ENCODE measurements at places on chromosomes 7 and 10.

DNA sequence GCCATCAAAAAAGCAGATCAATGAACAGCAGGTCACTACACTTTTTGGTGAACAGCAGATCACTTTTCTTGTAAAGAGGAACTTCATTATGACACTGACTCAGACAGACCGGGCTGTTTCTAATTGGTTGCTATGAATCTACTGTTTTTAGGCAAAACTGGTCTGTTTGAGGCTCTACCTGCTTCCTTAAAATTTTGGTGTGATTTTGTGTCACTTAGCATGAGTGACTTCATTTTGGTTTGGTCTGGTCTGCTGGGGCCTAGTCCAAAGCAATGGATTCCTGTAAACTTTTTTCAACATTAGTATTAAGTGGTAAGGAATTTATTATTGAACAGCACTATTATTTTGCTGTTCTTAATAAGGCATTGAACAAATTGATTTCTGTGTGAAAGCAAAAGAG is 41.8 kb upstream of the C10orf71 start:
- DNase-seq, result no peak

- DNase-seq, result no peak
These were observed 110.6 kb upstream of the RNF32 start for GRCh38 chr7:156529956-156530355.

- DNase-seq, result no peak
These were observed 39.1 kb downstream of the LRRTM3 start for GRCh38 chr10:66964946-66965345.

DNA sequence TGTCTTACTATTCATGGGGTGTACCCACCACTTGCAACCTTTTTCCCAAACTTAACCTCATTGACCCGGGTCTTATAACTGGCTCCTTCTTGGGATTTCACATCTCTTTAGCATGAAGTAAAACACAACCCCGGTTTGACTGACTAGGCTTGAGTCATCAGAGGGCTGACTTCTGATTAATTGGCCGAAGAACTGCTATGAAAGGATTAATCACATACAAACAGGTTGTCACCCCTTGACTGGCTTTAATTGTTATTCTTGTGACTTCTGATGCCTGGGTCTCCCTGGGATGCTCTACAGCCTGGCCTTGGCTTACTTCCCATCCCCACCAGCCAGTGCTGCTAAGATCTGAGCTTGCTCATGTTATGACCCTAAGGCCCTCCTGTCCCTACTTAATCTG is 8.8 kb upstream of the CRPPA start:
- DNase-seq, result no peak

DNA sequence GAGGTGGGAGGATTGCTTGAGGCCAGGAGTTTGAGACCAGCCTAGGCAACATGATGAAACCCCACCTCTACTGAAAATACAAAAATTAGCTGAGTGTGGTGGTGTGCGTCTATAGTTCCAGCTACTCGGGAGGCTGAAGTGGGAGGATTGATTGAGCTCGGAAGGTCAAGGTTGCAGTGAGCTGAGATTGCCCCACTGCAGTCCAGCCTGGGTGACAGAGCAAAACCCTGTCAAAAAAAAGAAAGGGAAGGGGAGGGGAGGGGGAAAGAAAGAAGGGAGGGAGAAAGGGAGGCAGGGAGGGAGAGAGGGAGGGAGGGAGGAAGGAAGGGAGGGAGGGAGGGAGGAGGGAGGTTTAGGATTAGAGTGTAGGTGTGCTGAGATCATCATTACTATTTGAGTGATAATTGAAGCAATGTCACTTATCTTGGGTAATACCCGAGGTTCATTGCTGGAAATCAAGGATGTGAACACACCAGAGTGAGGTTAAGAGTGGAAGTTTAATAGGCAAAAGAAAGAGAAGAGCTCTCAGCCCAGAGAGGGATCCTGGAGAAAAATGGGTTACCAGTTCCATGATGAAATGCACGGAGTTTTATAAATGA is 27.6 kb downstream of the VCL start:
- DNase-seq, result no peak

GRCh38 chr10:112769611-112770370 is 180.3 kb upstream of the TCF7L2 start:
- DNase-seq, result no peak

- no peak for DNase-seq
These were observed 98.4 kb upstream of the FRMD4A start for GRCh38 chr10:14429043-14429700.

DNA sequence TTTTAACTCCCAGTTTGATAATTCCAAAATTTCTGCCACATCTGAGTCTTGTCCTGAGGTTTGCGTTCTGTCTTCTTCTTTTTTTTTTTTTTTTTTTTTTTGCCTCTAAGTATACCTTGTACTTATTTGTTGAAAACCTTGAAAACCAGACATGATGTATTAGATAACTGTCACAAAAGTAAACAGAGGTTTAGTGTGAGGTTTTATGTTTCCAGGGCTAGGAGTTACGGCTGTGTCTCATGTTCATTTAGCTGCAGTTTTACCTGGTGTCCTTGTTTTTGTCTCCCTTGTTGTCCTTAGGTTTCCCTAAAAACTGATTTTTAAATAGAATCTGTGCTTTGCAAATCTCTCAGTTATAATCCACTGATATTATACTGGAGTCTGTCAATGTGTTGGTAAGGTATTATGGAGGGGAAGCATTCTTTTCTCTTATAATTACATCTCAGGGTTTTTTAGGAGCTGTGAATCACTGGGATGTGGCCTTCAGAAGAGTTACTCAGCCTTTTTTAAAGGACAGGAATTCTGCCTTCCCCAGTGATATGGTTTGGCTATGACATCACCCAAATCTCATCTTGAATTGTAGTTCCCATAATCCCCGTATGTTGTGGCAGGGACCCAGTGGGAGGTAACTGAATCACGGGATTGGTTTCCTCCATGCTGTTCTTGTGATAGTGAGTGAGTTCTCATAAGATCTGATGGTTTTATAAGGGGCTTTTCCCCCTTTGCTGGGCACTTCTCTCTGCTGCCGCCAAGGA is 95.0 kb downstream of the CDCA7L start:
- DNase-seq, result no peak

GRCh38 chr10:3226960-3227744 is 54.6 kb upstream of the PITRM1 start:
- DNase-seq, result peak; percentile 83

GRCh38 chr10:23293145-23293724 is 51.4 kb downstream of the C10orf67 start:
- DNase-seq, result no peak

GRCh38 chr7:31562002-31562401 is 48.1 kb downstream of the ITPRID1 start:
- no peak for DNase-seq

- no peak for DNase-seq
These were observed 26.9 kb downstream of the NYAP1 start for GRCh38 chr7:100510437-100511239.

DNA sequence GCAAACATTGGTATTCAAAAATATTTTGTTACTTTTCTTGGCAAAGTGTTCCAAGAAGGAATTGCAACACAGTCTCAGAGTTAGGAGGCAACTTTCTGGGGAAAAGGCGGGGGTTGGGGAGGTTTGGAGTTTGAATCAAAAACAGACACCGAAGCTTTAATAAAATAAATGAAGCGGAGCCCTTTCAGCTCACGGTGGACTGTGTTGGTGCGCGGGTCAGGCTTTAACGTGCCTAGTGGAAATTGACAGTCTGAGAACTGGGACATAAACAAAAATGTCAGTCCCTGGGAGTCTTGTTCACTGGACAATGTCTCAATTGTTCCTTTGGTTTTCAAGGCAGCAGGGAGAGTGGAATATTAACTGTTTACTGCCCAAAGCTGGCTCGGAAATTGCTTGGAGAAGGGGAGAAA is 109.3 kb downstream of the TCF7L2 start:
- DNase-seq, result peak; percentile 72

DNA sequence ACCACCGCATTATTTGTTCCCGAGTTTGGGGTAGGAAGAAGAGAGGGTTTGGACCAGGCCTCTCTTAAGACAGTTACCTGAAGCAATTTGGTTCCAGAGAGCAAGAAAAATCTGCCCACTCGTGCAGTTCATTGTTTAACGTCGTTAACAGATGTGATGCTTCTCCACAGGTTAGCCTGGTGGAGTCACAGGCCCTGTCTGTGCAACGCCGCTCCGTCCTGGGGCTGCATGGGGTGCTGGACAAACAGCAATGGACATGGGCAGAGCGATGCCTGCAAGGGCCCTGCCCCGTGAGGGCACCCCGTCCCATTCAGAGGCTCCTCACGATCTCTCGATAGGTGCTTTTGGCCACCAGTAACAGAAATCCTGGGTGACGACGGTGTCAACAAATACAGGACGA is 9.7 kb downstream of the FOXL3 start:
- DNase-seq, result no peak

DNA sequence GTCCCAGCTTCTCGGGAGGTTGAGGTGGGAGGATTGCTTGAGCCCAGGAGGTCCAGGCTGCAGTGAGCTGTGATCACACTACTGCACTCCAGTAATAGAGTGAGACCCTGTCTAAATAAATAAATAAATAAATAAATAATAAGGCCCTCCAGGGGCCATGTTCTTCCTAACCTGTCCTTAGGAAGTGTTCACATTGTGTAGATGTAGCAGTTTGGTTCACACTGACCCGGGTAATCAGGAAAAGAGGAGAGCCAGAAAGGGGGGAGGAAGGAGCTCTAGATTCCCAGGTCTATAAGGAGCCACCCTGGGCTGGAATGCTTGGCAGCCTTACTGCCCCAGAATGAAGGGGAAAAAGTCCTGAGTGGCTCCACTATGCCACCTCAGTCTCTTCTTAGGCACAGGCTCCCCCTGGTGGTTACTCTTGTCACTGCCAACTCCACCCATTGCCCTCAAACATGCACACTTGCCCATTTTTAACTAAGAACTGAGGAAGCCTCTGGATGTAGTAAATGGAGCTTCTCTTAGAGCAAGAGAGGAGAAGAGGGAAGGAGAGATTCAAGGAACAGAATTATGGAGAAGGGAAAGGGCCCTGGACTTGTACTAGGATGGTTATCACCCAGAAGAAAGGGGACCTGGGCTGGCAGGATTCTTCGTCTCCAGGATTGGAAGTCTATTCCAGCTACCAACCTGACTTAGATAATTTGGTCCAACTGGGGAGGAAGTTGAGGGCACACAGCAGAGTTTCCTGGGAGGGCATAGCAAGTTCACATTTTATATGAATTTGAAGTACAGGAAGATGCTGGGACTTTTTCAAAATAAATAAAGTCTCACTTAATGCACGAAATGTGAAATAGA is 7.8 kb downstream of the HPS6 start:
- DNase-seq, result peak; percentile 77

DNA sequence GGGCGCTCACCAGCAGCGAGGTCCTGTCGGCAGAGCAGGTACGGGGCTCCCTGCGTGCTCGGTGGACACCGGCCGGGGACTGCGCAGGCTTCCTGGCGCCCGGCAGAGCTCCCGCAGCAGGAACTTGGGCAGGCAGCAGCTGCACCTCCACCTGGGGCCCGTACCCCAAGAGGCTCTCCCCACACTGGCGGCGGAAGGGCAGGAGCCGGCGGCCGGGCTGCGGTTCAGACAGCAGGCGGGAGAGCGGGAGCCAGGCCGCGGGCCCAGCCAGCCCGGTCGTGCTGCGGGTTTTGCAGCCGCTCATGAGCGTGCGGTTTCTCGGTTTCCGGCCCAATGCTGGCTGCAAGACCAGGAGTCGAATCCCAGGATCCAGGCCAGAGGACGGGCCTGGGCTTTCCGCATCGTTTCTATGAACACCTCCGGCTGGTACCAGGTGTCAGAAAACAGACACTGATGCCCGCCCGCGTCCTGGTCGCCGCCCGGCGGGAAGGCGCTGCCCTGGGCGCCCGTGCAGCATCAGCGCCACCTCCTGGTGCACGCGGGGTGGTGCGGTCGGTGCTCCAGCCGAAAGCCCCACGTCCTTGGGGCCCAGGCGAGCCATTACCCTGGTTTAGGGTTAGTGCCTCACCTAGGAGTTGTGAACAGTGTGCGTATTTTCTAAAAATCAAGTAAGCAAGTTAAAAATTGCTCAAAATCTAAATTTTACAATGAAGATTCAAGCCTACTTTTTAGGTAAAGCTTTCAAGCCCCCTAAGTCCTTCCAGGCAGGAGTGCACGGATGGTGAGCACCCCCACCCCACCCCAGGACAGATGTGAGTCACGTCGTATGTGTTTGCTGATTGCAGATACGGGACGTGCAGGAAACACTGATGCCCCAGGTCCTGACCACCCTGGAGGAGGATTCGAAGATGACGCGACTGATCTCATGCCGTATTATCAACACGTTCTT is 47.4 kb upstream of the PRKAR1B start:
- peak; percentile 73 for DNase-seq

- peak; percentile 70 for DNase-seq
These were observed 708 bp upstream of the GPR85 start for GRCh38 chr7:113087071-113087998.

DNA sequence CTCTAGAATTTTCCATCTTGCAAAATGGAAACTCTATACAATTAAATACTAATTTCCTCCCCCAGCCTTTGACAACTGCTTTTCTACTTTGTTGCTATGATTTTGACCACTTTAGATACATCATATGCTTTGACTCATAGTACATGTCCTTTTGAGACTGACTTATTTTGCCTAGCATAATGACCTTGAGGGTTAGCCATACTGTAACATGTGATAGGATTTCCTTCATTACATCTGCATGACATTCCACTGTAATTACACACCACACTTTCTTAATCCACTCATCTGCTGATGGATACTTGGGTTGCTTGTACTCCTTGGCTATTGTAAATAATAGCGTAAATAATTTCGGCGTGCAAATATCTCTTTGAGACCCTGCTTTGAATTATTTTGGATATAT is 127.7 kb downstream of the JAZF1 start:
- no peak for DNase-seq

GRCh38 chr10:117311261-117311660 is 64.0 kb downstream of the PDZD8 start:
- no peak for DNase-seq

DNA sequence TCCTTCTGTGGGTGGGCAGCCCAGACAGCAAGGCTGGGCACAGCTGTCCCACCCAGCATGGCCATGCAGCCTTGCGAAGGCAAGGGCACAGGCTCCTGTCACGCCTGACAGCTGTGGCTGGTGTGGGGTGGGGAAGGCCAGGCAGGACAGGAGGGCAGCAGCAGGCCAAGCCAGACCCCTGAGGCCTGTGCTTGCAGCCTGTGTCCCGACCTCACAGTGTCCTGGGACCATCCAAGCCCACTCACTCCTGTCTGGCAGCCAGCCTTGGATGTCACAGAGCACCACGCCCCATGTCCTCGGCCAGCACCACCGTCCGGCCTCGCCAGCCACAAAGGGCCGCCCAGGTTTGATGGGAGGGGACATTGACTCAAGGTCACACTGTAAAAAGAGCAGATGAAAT is 85.5 kb upstream of the LRRC4 start:
- DNase-seq, result no peak

DNA sequence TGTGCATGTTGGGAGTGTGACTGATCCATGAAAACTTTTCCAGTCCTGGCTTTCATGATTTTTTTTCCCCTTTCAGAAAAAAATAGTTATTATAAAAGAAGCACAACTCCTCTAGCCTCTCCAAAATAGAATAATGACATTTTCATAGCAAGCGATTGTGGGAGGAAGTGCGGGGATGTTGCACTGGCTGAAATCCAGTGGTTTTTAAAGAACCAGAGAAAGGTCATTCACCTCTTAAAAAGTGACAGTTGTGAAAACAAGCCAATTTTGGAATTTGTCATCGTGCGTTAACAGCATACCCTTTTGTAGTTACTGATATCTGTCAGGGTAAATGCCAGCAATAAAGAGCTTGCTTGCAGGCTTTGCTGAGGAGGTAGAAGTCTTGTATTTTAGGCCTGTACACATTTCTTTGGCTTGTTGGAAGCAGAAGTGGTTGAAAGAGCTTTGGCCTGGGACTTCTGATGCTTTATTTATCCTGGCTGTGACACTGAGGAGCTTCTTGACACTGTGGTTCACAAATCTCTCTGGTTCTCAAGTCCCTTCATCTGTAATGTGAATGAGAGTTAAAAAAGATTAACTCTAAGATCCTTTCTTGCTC is 545.9 kb downstream of the REEP3 start:
- DNase-seq, result peak; percentile 32

Data from kidney (tissue), 22 donors.